Endothelial cell of umbilical vein (primary cell): ENCODE measurements at places on chromosomes 5 and 9. TPM values are rescaled to one million over a fixed set of nuclear protein-coding genes. Genes with fewer than 3 reads are reported as not detected.

DNA sequence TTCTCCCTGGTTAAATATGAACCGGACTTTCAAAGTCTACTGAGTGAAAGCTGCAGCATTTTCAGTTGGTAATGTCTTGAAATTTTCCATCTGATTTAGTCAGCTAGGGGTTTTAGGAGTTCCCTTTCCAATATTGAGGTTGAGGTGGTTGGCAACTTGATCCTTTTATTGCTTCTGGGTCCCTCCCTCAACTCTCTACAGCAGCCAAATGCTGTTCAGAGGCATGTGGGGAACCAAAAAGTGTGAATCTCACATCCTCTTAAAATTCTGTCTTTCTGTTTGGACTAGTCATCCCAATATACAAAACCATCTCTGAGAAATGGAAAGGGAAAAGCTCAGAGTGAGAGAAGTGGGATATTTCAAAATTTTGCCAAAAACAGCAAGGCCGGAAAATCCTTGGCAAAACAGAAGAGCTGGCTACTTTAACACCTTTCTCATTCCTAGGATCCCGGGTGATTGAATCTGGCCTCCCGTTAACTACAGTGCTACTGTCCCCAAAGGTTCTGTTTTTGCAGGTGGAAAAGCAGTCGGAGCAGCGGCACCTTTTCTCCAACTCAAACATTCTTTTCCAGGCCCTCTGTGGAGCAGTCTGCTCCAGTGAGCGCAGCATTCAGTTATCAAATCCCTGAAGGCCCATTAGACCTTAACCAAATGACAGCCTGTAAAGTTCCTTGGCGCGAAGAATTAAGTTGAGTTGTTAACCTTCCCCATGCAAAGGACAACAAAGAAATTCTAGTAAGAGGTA lies 345.9 kb upstream of the NUDT12 start:
- no peak overlapping the region for H3K4me3 ChIP-seq
- no peak overlapping the region for H3K27ac ChIP-seq
- no peaks in the 10 kb centered on the region for H3K36me3 ChIP-seq
- H3K27me3 ChIP-seq = no peaks in the 10 kb centered on the region

- H3K27me3 ChIP-seq = no peaks in the 10 kb centered on the region
- H3K27ac ChIP-seq = no peak overlapping the region
- H3K4me1 ChIP-seq = peaks cover 5% of the 10 kb centered on the region
- DNase-seq = no peak
- H3K36me3 ChIP-seq = no peaks in the 10 kb centered on the region
Observed at GRCh38 chr5:125257057-125257972, 510.9 kb upstream of the ZNF608 start.

DNA sequence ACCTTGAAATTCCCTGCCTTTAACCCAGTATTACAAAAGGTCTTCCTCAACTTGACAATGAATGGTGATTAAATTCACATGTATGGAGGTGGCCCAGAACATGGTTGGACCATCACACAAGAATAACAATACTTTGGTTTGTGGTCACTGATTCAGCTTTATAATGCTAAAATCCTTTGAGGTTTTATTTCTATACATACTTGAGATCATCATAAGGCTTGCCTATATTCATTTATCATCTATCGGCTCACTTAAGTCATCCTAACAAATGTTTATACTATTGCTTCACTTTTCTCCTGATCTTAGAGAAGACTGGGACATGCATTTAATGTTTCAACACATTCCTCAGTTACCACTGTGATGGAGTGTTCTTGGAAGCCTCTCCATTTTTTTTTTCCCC lies 191.3 kb downstream of the DMAC1 start:
- no peaks in the 10 kb centered on the region for H3K36me3 ChIP-seq
- H3K27me3 ChIP-seq = no peaks in the 10 kb centered on the region
- DNase-seq = no peak
- no peaks in the 10 kb centered on the region for H3K4me1 ChIP-seq
- H3K27ac ChIP-seq = no peak overlapping the region
- no peak overlapping the region for H3K4me3 ChIP-seq

DNA sequence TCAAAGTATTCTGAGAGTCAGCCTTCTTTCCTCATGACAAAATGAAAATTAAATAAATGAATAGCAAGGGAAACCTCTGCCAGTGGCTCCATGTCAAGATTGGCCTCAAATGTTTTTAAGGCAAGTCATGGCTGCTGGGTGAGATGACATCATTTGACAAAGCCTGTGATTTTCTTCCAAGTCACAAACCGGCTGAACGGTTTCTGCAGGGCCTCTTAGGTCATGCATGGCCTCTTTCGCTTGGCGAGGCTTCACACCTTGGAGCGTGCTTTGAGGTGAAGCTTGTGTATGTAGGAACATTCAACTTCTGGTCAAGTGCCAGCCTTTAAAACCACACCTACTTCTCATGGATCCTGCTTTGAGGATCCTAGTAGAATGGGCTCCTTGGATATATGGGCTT lies 161.0 kb upstream of the ZNF618 start:
- peaks cover 33% of the 10 kb centered on the region for H3K27me3 ChIP-seq
- no peak overlapping the region for H3K4me3 ChIP-seq
- DNase-seq = no peak
- no peaks in the 10 kb centered on the region for H3K36me3 ChIP-seq
- H3K27ac ChIP-seq = no peak overlapping the region
- no peaks in the 10 kb centered on the region for H3K4me1 ChIP-seq

Gene TRIM7
- total RNA-seq = 3.4 and 4.1 TPM in 2 replicates

Gene MARCHF3
- 31.7 and 31.9 TPM in 2 replicates for total RNA-seq

Gene SYK
- not detected in 2 replicates for total RNA-seq

DNA sequence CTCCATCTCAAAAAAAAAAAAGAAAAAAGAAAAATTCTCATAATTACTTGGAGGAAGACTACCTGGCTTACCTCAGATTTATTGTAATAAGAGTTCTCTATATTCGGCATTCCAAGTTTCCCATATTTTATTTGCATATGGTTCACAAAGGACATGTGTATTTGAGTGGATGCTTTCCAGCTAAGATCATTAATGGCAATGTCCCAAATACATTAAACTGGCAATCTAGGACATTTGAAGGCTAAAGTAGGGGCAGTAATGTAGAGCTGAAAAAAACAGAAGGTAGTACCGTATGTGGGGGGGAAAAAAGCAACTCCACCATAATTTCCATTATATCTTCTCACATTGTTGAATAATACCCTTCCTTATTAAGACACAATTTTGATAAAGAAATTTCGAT lies 4.9 kb downstream of the TUT7 start:
- H3K27me3 ChIP-seq = no peaks in the 10 kb centered on the region
- H3K4me1 ChIP-seq = peaks cover 23% of the 10 kb centered on the region
- peak; percentile 24 for DNase-seq
- no peak overlapping the region for H3K4me3 ChIP-seq
- peaks cover 8% of the 10 kb centered on the region for H3K36me3 ChIP-seq

Gene FGD3
- not detected in 2 replicates for total RNA-seq

GRCh38 chr9:131309530-131310276 lies 20.2 kb downstream of the PLPP7 start:
- H3K4me3 ChIP-seq = no peak overlapping the region
- no peaks in the 10 kb centered on the region for H3K36me3 ChIP-seq
- no peaks in the 10 kb centered on the region for H3K27me3 ChIP-seq
- no peak for DNase-seq

Gene BTNL9
- 0.13 TPM in 1 of 2 replicates, not detected in the other for total RNA-seq

DNA sequence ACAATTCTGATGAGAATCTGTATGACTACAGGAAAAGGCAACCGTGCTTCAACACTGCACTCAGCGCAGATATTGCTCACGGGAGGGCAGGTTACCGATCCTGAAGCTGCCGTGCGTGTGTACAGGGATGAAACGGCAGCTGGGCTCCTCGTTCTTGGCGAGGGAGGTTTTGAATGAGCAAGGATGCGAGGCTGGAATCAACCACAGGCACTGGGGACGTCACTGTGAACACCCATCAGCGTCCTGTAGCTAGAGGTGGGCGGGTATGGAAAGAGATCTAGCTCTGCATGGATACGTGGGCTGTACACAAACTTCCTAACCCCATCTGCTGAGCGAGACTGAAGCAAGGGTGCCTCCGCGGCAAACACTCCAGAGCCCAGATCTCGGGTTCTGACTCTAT lies 84.3 kb upstream of the COL5A1 start:
- DNase-seq = no peak
- no peak overlapping the region for H3K27ac ChIP-seq
- no peak overlapping the region for H3K4me3 ChIP-seq
- H3K36me3 ChIP-seq = no peaks in the 10 kb centered on the region

- H3K27me3 ChIP-seq = no peaks in the 10 kb centered on the region
- H3K4me1 ChIP-seq = peaks cover 53% of the 10 kb centered on the region
- peak; percentile 58 for DNase-seq
- peak overlapping the region; percentile 55 for H3K27ac ChIP-seq
Observed at GRCh38 chr5:149543361-149544027, 7.7 kb downstream of the CSNK1A1 start.

Gene REEP2
- 4.0 and 4.4 TPM in 2 replicates for total RNA-seq

Gene FAM221B
- not detected in 2 replicates for total RNA-seq

GRCh38 chr5:95735406-95735805 lies 4.3 kb downstream of the RHOBTB3 start:
- no peak overlapping the region for H3K4me3 ChIP-seq
- DNase-seq = no peak
- no peaks in the 10 kb centered on the region for H3K36me3 ChIP-seq
- no peaks in the 10 kb centered on the region for H3K27me3 ChIP-seq
- no peak overlapping the region for H3K27ac ChIP-seq

- H3K4me3 ChIP-seq = no peak overlapping the region
- H3K27me3 ChIP-seq = no peaks in the 10 kb centered on the region
- DNase-seq = no peak
- H3K27ac ChIP-seq = no peak overlapping the region
Observed at GRCh38 chr5:26692952-26693351, 345.4 kb downstream of the CDH9 start.

Gene STK32A
- total RNA-seq = not detected in 2 replicates

GRCh38 chr9:34701023-34701768 lies 8.7 kb downstream of the CCL21 start:
- peak overlapping the region; percentile 66 for H3K4me3 ChIP-seq
- peaks cover 30% of the 10 kb centered on the region for H3K27me3 ChIP-seq
- H3K27ac ChIP-seq = no peak overlapping the region
- H3K4me1 ChIP-seq = peaks cover 4% of the 10 kb centered on the region

Gene ATG10
- total RNA-seq = 3.9 and 5.9 TPM in 2 replicates

DNA sequence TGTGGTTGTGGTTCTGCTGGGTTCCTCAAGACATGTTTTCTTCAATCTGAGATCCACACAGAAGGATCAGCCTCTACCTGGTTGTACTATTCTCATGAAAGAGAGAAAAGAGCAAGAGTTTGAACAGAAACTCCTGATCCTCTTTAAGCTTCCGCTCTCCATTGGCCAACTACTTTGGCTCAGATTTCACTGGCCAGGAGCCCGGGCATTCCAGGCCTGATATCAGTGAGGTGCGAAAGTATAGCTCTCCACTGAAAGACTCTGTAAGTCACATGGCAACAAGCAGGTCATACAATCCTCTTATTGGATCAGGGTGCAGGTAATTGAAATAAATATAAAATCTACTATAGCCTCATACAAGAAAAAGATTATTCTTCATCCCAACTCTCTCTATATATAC lies 920.5 kb downstream of the TLE4 start:
- no peak overlapping the region for H3K27ac ChIP-seq
- no peaks in the 10 kb centered on the region for H3K36me3 ChIP-seq
- H3K27me3 ChIP-seq = no peaks in the 10 kb centered on the region

Gene SLC25A48
- not detected in 2 replicates for total RNA-seq

Gene ZNF879
- 2.7 and 3.7 TPM in 2 replicates for total RNA-seq
